Heart right ventricle (tissue), 16 donors: ENCODE measurements at places on chromosomes 4 and X. TPM values are rescaled to one million over a fixed set of nuclear protein-coding genes. Genes with fewer than 3 reads are reported as not detected.

F9 gene
- total RNA-seq: not detected

AKAP14 gene
- total RNA-seq: not detected

GLOD5 gene
- not detected for total RNA-seq

TMEM31 gene
- total RNA-seq: not detected

PWWP3B gene
- 12.8 TPM for total RNA-seq

SMIM10L2A gene
- total RNA-seq: 0.58 TPM

CPE gene
- total RNA-seq: 38.8 TPM

TKTL2 gene
- not detected for total RNA-seq

ODAM gene
- not detected for total RNA-seq

GPR143 gene
- not detected for total RNA-seq

CPEB2 gene
- 21.2 TPM for total RNA-seq

CENPE gene
- 0.49 TPM for total RNA-seq

FAM9C gene
- not detected for total RNA-seq

GRCh38 chr4:56374956-56375355 lies 12.3 kb downstream of the AASDH start:
- no peak for DNase-seq

GRCh38 chr4:11710453-11711093 lies 281.9 kb upstream of the HS3ST1 start:
- DNase-seq: no peak

DNA sequence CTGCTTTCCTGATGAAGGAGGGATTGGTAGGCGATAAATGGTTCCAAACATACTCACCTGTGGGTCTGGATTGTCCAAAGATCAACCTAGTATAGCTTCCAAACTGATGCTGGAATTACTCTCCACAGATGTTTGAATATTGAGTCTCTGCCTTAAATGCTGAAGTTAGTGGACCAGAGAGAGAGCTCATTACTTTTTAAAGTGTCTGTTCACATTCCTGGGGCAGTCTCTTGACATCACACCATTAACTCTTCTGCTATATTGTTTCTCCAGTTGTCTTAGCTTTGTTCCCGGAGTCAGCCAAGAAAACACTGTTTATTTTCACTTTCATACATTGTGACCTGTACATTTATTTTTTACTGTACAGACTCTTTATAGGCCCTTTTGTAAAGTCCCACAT lies 35.4 kb downstream of the ARHGEF38 start:
- no peak for DNase-seq

- DNase-seq: peak; percentile 13
These were observed 154.5 kb upstream of the GALNT7 start for GRCh38 chr4:173014113-173014558.

DNA sequence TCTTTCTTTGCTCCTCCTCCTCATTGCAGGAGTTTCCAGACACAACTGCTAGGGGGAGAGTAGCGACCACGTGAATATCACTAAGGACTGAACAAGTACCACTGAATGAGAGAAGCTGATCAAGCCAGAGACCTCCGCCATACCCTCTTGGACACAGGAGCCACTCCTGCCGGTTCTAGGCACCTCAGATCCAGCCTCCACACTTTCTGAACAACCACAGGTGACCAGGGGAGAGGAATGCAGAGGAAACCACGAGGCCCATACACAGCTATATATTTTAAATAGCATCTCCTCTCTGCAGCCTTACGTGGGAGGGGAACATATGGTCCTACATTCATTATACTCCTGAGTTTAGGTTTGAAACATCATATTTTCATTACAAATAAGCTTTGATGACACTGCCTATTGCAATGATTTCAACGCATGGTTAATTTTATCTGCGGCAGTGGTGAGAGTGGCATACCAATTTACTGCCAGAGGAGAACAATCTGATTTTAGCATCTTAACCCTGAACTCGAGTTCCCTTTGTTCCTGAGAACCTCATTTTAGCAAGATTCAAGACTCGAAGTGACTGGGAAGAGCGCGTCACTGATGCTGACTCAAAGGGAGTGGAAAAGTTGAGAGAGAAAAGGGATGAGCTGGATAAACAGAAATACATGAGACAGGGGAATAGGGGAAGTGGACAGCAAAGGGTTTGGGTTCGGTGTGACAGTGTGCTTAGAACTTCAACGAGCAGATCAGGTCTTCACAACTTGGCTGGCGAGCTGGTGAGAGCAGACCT lies 231.7 kb upstream of the PPARGC1A start:
- no peak for DNase-seq

GRCh38 chr4:169758401-169758962 lies 738 bp upstream of the HPF1 start:
- no peak for DNase-seq

DNA sequence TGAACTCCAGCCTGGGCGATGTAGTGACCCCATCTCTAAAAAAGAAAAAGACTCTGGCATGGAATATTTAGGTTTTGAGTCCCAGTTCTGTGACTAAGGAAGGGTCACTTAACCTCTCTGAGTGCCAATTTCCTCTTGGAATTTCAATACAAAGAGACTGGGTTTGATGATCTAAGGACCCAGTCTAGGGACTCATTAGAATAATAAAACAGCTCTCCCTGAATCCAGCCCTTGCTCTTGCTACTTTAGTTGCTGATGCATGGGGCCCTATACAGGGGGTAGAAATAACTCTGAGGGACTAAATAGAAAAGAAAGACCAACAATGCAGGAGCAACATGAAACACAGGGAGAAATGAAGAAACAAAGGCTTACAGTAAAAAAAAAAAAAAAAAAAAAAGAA lies 12.6 kb downstream of the C4orf54 start:
- DNase-seq: no peak

DNA sequence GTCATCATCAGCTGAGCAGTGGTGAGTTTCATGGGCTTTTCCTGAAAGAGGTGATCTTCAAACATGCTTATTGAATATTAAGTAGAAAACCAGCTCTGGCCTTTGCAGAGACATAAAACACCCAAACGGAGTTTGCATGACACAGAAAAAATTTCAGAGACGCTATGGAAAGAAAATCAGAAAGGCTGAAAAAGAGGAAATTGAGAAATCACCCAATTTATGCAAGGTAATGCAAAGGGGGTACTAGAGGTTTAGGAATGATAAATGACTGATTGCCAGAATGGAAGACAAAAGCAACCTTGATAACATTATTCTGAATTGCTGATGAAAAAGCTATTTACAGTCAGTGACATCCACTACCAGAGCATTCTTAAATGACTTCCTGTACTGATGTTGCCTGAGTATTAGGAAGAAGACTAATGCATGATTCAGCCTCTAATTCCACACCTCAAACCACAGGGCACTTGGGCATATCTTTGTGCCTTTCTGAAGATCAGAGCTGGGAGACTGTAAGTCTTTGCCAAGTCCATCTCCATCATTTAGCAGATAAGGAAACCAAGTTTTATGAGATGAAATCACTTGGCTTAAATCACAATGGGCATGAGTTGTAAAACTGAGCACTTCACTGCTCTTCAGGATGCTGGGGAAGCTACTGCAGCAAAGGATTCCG lies 565.7 kb downstream of the PPARGC1A start:
- no peak for DNase-seq

- DNase-seq: no peak
These were observed 21.7 kb downstream of the DDIT4L start for GRCh38 chr4:100168521-100168920.

DNA sequence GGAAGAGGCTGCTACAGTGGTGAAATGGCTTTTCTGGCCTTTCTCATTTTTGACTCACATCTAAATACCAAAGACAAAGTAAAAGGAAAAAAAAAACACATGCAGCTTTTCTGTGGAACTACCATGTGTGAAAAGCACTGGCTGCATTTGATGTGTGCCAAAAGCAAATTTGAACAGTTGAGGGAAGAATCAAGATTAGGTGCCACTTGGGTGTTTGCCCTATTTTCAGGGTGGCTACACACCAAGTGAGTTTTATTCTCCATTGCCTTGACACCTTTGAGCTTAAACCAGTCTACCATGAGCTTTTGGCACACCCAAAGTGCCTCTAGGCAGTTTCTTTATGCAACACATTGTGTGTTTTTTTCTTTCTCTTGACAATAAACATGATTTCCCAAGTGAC lies 423.9 kb downstream of the FAM133A start:
- DNase-seq: no peak

DNA sequence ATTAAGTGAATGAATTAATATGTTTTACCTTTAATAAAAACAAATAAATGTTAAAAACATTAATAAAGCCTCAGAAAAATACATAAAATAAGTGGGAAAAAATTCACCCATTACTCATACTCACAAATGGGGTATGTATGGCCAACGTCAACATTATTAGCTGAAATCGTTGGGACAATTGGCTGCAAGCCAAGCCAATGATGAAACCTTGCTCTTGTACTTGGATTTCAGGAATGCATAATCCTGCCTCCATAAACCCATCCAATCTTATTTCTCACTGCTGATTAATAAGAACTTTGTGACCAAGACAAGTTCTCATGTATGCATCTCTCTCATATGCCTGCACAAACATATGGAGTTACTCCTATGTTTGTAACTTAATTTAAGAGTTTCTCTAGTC lies 35.3 kb upstream of the ADAMTS3 start:
- DNase-seq: no peak

- no peak for DNase-seq
These were observed 176.5 kb downstream of the GASK1B start for GRCh38 chr4:157996061-157997028.

- DNase-seq: no peak
These were observed 273.3 kb upstream of the RASGEF1B start for GRCh38 chr4:81745050-81745449.

- no peak for DNase-seq
These were observed 98.5 kb upstream of the MAP3K15 start for GRCh38 chrX:19613645-19614323.

DNA sequence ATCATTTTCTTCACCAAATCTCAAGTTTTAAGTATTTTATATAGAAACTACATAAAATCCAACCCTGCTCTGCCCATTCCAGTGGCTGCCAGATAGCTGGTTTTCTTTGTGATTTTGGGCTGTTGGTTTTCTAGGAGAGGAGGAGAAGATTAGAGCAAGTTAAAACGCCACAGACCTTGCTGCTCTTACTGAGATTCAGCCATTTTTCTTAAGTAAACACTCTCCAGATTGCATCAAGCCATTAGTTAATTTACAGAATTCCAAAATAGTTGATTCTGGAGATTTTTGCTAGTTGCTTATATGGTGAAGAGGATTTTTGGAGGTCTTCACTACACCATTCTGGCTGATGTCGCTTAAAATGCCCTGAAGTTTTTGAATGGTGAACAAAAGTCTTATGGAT lies 366.2 kb downstream of the MAPK10 start:
- no peak for DNase-seq

GRCh38 chr4:140945106-140945505 lies 188.2 kb downstream of the RNF150 start:
- DNase-seq: no peak

GRCh38 chr4:128688033-128688721 lies 121.3 kb upstream of the JADE1 start:
- no peak for DNase-seq

GRCh38 chr4:172096786-172097185 lies 283.6 kb downstream of the GALNTL6 start:
- no peak for DNase-seq

GRCh38 chr4:37246891-37247290 lies 2.3 kb downstream of the NWD2 start:
- DNase-seq: no peak

DNA sequence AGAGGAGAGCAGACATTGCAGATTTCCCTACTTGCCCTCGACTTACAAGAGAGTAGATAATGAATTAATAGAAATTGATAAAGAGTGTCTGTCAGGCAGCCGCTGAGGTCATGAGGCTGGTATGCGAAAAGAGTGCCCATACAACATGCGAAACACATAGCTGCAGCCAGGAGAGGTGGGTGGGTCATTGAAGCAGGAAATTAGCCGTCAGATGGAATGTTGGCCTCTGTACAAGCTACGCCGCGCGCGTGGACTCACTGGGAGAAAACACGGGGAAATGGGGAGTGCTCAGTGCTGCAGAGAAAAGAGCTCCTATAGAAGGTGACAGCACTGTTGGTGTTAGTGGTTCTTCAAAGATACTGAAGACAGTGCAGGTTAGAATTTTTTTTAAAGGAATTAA lies 125.1 kb downstream of the RAPGEF2 start:
- peak; percentile 84 for DNase-seq

- no peak for DNase-seq
These were observed 126.8 kb downstream of the DCLK2 start for GRCh38 chr4:150205016-150205415.

DNA sequence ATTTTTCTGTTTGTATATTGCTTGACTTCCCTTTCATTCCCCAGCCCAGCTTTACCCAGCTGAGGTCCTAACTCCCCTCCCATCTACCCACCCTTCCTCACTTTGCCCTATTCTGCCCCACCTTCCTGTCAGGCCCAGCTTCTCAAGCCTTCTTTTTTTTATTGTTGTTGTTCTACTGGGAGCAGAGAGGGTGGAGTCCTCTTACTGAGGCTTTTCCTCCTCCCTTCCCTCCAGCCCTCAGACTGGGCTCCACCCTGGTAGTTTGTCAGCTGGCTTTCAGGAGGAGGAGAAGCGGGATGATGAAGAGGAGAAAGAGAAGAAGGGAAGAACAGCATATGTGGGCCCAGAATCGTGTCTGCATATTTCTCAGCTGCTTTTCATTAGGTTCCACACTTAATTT lies 3.2 kb upstream of the KLF8 start:
- no peak for DNase-seq

DNA sequence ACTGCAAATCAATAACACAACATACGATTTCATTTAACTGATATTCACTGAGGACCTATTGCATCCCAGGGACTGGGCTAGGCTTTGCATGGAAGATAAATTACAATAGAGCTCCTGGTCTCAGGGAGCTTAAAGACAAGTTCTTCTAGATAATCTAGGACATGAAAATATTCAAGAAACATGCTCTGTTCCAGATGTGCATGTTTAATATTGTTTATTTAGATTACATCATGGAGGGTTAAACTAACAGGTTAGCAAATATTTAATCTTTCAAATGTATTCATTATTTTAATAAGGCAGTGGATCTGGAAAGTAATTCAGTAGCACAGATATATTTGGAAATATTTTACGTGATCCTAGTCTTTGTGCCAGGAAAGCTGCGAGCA lies 2430.3 kb downstream of the PCDH7 start:
- no peak for DNase-seq

- no peak for DNase-seq
These were observed 158.1 kb downstream of the MGST2 start for GRCh38 chr4:139823746-139824145.

DNA sequence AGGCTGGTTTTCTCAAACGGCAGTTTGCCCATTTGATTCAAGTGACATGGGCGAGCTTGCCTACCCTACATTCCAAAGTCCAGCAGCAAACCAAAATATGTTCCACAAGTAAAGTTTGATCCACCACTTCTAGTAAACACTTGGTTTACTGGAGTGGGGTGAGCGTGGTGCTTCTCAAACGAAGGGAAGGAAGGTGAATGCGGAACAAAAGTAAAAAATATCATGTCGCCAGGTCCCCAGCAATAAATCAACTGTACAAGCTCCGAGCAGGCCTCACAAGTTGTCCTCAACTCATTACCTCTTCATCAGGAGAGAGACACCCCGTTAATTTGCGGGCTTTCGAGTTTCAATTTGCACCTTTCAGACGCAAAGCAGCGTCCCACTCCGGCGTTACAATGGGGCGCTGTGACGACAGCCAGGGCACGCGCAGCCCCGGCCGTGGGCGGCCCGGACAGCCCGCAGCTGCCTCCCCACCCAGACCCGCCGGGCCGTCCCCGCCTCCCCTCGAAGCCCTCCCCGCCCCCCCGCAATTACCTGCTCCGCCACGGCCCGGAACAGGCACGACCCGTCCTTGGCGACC lies 1.0 kb downstream of the OTUD4 start:
- peak; percentile 69 for DNase-seq
